Activated T-helper 2 cell treated with anti-CD3 and anti-CD28 coated beads, Interferon-gamma antibody, Interleukin-2, Interleukin-4, amounts not matched to agents 10 μg/mL and 5 μg/mL and 100 μg/mL, durations not matched to agents 14 hours and 24 hours and 36 hours (primary cell): ENCODE measurements at places on chromosomes 1 and 21. TPM values are rescaled to one million over a fixed set of nuclear protein-coding genes. Genes with fewer than 3 reads are reported as not detected.

Gene PRAMEF20
- total RNA-seq, result not detected in 2 replicates

Gene CNIH3
- 0.94 and 1.5 TPM in 2 replicates for total RNA-seq

Gene WDR47
- total RNA-seq, result 10.4 and 11.1 TPM in 2 replicates

Gene PLD5
- not detected in 2 replicates for total RNA-seq

Gene AMIGO1
- 0.66 and 0.92 TPM in 2 replicates for total RNA-seq

Gene BTBD19
- 17.0 and 19.8 TPM in 2 replicates for total RNA-seq

Gene CFAP107
- not detected in 2 replicates for total RNA-seq

Gene KRTAP19-1
- not detected in 2 replicates for total RNA-seq

Gene DNAJC16
- total RNA-seq, result 10.9 and 18.7 TPM in 2 replicates

Gene SPRR2A
- not detected in 2 replicates for total RNA-seq

Gene RAB3B
- total RNA-seq, result 0.07 and 0.09 TPM in 2 replicates

Gene STK40
- total RNA-seq, result 41.3 and 42.4 TPM in 2 replicates

Gene BATF3
- total RNA-seq, result 246 and 249 TPM in 2 replicates

Gene PRELP
- not detected in 2 replicates for total RNA-seq

Gene CHD5
- total RNA-seq, result 0.46 and 0.78 TPM in 2 replicates

Gene FCRL5
- not detected in 2 replicates for total RNA-seq

Gene KRTAP19-3
- total RNA-seq, result not detected in 2 replicates

Gene TNN
- total RNA-seq, result not detected in 2 replicates

Gene C1QB
- total RNA-seq, result not detected in 2 replicates

Gene PRAMEF2
- not detected in 2 replicates for total RNA-seq

Gene CAMSAP2
- total RNA-seq, result 0.52 and 0.97 TPM in 2 replicates

Gene GPR37L1
- total RNA-seq, result not detected in 2 replicates

Gene PGLYRP4
- total RNA-seq, result not detected in 2 replicates

Gene MRAP
- not detected in 2 replicates for total RNA-seq

Gene METTL18
- 8.9 and 10.9 TPM in 2 replicates for total RNA-seq

Gene RAB42
- 0.34 TPM in 2 replicates for total RNA-seq
